Gastroesophageal sphincter (tissue), 4 donors: ENCODE measurements at places on chromosomes 6 and 20.

DNA sequence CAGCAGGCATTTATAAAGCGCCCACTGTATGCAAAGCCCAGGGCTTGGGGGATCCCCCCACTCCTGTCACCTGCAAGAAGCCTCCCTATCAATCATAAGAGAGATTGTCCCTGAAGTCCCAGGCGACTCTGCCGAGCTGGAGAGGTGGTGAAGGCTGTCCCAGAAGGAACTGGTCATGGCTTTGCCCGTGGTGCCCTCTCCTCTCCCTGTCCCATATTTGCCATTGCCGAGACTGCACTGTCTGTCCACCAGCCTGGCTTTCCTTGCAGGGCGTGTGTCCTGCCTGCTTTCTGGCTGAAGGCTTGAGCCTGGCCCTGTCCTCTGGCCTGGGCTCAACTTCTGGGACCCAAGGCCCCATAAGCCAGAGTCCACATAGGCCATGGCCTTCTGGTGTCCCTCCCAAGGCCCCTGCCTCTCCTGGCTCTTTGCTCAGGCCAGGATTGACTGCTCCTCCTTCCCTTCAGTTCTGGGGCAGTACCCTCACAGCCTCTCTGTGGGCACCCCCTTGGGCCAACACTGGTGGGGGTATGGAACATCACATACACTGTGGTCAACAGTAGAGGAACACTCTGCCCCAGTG is 46.9 kb downstream of the CPXM1 start:
- ATAC-seq = no peak

GRCh38 chr6:29909985-29910384 is 32.3 kb upstream of the HLA-A start:
- no peak for ATAC-seq

GRCh38 chr6:146028252-146028795 is 538 bp upstream of the GRM1 start:
- peak; percentile 71 for ATAC-seq

DNA sequence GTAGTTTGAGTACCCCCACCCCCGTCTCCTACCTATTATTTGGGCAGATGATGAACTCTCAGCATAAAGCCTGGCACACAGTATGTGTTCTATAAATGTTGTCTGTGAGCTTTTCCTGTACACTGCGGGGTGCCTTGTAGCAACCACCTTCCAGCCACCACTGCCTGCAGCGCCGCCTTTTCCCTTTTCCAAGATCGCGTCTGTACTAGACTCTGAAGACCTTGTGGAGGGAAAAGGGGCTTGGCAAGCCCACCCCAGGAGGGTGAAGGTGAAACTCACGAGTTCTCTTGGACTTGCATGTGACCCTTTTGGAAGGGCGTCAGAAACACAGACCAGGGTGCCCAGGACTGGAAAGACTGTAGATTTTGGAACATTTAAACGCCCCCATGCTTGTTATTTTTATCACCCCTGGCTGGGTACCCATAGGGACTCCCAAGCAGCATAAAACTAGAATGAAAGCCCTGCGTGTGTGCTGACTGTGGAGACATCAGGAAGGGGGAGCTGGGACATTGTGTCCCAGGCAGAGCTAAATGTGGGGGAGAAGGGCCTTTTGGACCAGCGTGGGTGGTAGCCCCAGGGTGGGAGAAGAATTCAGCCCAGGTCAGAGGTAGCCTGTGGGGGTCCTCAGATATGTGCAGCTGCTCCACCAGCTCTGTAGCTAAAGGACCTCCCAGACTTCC is 8.3 kb downstream of the BAK1 start:
- ATAC-seq = no peak

- no peak for ATAC-seq
Measured at GRCh38 chr6:104170401-104170800, 689.3 kb downstream of the HACE1 start.

DNA sequence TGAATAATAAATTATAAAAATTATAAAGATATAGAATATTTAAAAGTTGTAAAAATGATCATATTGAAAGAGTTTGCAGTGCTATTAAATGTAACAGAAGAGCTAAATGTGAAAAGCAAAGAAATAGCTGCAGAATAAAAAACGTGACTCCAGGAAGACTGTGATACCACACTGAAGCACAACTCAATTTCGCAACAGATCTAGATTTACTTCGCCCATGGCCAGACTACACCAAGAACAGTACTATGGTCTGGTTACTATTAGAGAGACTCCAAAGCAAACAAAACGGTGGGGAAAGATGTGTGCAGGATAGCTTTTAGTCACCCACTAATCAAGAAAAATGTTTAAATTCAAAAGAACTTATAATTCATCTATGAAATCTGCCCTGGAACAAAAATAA is 1.9 kb downstream of the CHD6 start:
- ATAC-seq = no peak

DNA sequence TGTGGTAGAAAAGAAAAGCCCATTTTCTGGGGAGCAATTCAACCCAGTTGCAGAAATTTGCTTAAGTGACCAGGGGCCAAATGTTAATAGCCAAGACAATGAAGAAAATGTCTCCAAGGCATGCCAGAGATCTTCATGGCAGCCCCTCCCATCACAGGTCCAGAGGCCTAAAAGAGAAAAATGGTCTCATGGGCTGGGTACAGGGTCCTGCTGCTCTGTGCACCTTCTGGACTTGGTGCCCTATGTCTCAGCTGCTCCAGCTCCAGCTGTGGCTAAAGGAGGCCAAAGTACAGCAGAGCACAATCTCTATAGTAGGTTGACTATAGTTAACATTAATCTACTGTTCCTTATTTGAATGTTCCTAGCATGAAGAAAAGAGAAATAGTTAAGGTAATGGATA is 44.7 kb downstream of the FRK start:
- no peak for ATAC-seq

DNA sequence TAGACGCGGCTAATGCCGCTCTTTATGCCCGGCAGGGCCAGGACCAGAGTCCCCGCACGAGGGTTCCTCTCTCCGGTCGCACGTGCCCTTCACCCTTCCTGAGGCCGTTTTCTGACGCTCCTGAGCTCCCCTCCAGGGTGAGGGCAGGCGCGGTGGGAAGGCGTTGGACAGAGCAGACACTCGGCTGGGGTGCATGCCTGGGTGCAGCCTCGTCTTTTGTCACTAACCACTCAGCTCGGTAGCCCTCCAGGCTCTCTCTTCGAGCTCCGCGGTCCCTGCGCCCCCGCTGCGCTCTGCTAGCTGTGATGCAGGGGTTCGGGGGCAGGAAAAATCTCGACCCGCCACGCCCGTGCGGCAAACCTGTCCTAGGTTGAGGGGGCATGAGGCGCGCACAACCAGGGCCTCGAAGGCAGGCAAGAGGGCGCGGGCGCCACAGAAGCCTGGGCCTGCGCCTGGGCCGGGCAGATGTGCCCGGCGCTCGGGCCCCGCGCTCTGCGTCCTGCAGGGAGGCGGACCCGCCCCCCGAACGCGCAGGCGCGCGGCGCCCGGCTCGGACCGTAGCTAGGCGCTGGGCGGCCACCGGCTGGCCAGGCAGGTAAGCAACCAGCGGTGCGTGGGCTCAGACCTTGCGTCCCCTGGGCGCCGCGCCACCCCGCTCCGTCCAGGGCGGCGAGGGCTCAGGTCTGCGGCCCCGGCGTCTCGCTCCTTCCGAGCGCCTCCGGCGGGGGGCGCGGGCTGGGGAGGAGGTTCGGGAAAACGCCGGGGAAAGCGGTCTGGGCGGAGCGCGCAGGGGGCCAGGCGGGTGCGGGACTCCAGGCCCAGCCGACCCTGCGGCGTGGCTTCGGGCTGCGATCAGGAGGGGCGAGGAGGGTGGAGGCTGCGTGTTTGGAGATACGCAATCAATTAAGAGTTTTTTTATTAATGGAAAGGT is at the start of gene L3MBTL1:
Gene L3MBTL1, plus strand, starts transcription at position 548 of the 931 bp plus-strand sequence. CDS start 5,807 bp downstream, outside the sequence.
- ATAC-seq = peak; percentile 77
